Endodermal cell (in vitro differentiated cells): ENCODE measurements at places on chromosomes 3 and 15.

GRCh38 chr3:10511809-10512494 is 6.6 kb upstream of the ATP2B2 start:
- H3K4me3 ChIP-seq: no peak overlapping the region
- no peak overlapping the region for H3K27ac ChIP-seq
- peak; percentile 67 for DNase-seq
- no peaks in the 10 kb centered on the region for H3K27me3 ChIP-seq

DNA sequence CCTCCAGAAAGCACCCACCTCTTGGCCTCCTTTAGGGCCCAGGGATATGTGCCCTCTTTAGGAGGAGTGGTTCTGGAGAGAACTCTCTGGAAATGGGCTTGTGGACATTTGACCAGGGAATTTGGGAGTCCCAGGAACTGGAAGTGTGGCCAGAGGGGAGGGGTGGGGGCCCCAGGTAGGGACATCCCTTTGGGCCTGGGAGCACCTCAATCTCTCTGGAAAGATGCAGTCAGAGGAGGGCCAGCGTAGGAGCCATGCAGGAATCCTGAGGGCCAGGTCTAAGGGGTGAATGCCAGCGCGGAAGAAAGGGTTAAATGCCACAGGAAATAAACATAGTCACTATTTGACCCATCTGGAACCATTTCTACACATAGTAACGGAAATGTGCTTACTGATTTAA is 50.3 kb upstream of the ITGA11 start:
- H3K27ac ChIP-seq: no peak overlapping the region
- no peaks in the 10 kb centered on the region for H3K36me3 ChIP-seq
- no peak for DNase-seq
- no peaks in the 10 kb centered on the region for H3K4me1 ChIP-seq
- no peak overlapping the region for H3K4me3 ChIP-seq
- no peaks in the 10 kb centered on the region for H3K27me3 ChIP-seq

- no peak overlapping the region for H3K4me3 ChIP-seq
- no peaks in the 10 kb centered on the region for H3K36me3 ChIP-seq
- H3K4me1 ChIP-seq: no peaks in the 10 kb centered on the region
- H3K27me3 ChIP-seq: no peaks in the 10 kb centered on the region
- no peak for DNase-seq
Observed at GRCh38 chr3:145170121-145170520, 990.9 kb downstream of the PLOD2 start.

DNA sequence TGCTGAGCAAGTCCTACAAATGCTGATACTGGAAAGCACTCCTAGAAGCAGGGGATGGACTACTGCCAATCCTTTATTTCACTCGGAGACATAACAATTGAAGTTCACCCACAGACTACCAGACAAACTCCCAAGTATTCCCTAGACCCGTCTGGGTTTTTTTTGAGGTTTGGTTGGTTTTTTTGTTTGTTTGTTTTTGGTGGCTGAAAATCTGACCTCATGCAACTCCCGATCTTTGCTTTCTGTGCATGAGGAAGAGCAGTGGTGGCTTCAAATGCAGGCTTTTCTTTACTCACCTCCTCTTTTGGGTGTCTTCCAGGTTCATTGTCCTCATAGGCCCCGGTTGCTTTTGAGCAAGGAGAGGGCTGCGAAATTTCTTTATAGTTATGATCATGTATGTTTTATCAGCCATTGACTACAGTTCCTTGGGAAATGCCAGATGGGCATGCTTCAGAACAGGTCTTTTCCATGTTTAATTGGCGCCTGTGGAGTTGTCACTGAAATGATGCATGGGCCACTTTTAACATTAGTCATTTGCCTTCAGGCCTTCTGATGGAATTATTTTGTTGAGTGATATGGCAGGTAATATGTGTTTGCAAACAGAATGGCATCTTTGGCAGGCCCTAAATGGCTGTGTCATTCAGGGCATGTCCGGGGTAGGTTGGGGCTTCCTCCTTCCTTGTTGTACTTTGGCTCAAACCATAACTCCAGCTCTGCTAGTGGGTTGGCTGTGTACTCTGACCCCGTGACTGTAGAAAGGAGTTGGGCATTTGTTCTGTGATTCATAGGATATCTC is 81.3 kb upstream of the ZBED2 start:
- peaks cover 21% of the 10 kb centered on the region for H3K27me3 ChIP-seq
- no peak overlapping the region for H3K27ac ChIP-seq
- H3K36me3 ChIP-seq: no peaks in the 10 kb centered on the region
- H3K4me3 ChIP-seq: no peak overlapping the region

- no peaks in the 10 kb centered on the region for H3K36me3 ChIP-seq
- peaks cover 91% of the 10 kb centered on the region for H3K27me3 ChIP-seq
- DNase-seq: no peak
- no peaks in the 10 kb centered on the region for H3K4me1 ChIP-seq
- H3K4me3 ChIP-seq: peak overlapping the region; percentile 69
Observed at GRCh38 chr15:51266656-51267050, 71.7 kb downstream of the CYP19A1 start.

DNA sequence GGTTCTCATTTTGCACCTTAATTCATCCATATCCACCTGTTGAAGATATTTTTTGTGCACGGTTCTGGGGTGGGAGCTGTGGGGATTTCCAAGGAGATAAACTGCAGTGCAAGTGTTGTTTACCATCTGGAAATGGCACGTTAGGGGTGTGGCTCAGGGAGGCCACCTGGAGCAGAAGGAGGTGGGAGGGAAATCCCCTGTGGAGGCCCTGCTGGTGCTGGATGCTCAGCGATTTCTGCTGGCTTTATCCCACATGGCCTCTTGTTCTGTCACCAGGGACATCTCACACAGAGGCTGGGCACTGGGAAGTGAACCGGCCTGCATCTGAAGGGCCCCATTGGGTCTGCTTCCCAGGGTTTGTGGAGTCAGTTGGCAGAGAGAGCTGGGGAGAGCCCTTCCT is 24.3 kb downstream of the TRPM1 start:
- DNase-seq: no peak
- H3K4me3 ChIP-seq: no peak overlapping the region
- H3K36me3 ChIP-seq: no peaks in the 10 kb centered on the region
- H3K27me3 ChIP-seq: no peaks in the 10 kb centered on the region

- no peaks in the 10 kb centered on the region for H3K27me3 ChIP-seq
- no peak for DNase-seq
- no peaks in the 10 kb centered on the region for H3K4me1 ChIP-seq
Observed at GRCh38 chr3:153906366-153906765, 214.8 kb upstream of the ARHGEF26 start.

- DNase-seq: no peak
- H3K27ac ChIP-seq: no peak overlapping the region
- peaks cover 27% of the 10 kb centered on the region for H3K4me1 ChIP-seq
- no peaks in the 10 kb centered on the region for H3K36me3 ChIP-seq
Observed at GRCh38 chr15:78050826-78051225, 26.7 kb downstream of the TBC1D2B start.

GRCh38 chr3:189316296-189317019 is 144.7 kb downstream of the TPRG1 start:
- peak; percentile 53 for DNase-seq
- no peak overlapping the region for H3K27ac ChIP-seq
- no peaks in the 10 kb centered on the region for H3K27me3 ChIP-seq
- H3K4me1 ChIP-seq: no peaks in the 10 kb centered on the region
- no peak overlapping the region for H3K4me3 ChIP-seq
- no peaks in the 10 kb centered on the region for H3K36me3 ChIP-seq

- no peaks in the 10 kb centered on the region for H3K4me1 ChIP-seq
- DNase-seq: no peak
- H3K36me3 ChIP-seq: no peaks in the 10 kb centered on the region
- H3K27me3 ChIP-seq: no peaks in the 10 kb centered on the region
- H3K4me3 ChIP-seq: no peak overlapping the region
Observed at GRCh38 chr3:17800232-17800631, 57.8 kb upstream of the TBC1D5 start.

GRCh38 chr3:46094506-46094905 is 67.2 kb upstream of the XCR1 start:
- H3K27ac ChIP-seq: no peak overlapping the region
- no peak overlapping the region for H3K4me3 ChIP-seq
- H3K4me1 ChIP-seq: no peaks in the 10 kb centered on the region
- no peaks in the 10 kb centered on the region for H3K27me3 ChIP-seq

DNA sequence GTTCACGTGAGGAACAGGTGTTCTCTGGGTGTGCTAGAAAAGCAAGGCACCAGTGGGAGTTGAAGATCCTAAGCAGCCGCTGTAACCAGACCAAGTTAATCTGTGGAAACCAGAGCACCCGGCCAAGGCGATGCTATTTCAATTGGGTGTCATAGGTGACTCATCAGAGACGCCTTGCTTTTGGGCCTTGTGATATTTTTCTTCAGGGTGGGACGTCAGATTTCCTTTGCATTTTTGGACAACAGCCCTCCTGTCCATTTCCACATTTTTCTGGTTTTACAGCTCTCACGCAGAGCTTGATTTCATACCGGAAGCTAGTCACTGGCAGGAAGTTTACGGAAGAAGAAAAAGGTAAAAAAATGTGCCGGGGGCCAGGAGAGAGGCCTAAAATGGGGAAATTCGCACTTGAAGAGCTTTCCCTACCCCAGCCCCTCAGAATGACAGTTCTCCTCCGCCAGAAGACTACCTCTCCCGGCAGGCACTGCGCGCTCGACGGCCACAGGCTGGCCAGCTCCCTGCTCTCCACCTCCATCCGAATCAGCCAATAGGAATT is 471 bp upstream of the KBTBD8 start:
- DNase-seq: no peak
- no peaks in the 10 kb centered on the region for H3K27me3 ChIP-seq
- H3K4me3 ChIP-seq: peak overlapping the region; percentile 71
- no peaks in the 10 kb centered on the region for H3K36me3 ChIP-seq
- no peaks in the 10 kb centered on the region for H3K4me1 ChIP-seq
- H3K27ac ChIP-seq: no peak overlapping the region

DNA sequence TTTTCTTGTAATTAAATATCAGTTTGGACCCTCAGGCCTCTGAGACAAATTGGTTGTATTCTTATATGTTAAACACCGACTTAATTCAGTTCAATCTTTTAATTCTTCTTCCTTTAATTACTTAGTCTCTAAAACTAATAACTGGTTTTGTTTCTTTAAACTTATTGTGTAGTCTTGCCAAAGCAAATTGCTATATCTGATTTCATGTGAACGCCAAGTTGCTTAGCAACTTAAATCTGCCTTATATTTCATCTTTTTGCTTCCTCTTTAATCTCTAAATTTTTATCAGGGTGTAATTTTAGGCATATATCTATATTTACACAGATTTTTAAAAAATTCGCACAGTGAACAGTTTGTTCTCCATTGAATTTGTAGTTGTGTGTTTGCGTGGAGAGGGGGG is 82.2 kb downstream of the CADM2 start:
- H3K36me3 ChIP-seq: no peaks in the 10 kb centered on the region
- DNase-seq: no peak
- no peak overlapping the region for H3K4me3 ChIP-seq
- no peaks in the 10 kb centered on the region for H3K27me3 ChIP-seq

DNA sequence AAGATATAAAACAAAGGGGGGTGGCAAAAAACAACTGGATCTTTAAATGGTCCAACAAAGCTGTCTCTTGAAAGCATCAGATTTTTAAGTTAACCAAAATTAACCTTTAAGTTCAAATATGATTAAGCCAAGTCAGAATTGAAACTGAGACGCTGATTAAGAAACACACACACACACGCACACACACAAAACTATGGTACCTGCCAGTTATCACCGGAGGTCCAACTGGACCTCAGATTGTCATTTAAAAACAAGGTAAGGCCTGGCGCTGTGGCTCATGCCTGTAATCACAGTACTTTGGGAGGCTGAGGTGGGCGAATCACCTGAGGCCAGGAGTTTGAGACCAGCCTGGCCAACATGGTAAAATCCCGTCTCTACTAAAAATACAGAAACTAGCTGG is 10.4 kb downstream of the ARF4 start:
- H3K4me3 ChIP-seq: no peak overlapping the region
- H3K4me1 ChIP-seq: peaks cover 4% of the 10 kb centered on the region
- H3K27me3 ChIP-seq: no peaks in the 10 kb centered on the region
- no peak for DNase-seq
